ENCODE measurements at places on chromosomes 12 and 14. TPM values are rescaled to one million over a fixed set of nuclear protein-coding genes. Genes with fewer than 3 reads are reported as not detected.
A peak's percentile ranks its signal among the peaks of the same experiment; 100 is the strongest.

The OTX2 gene
- total RNA-seq, result not detected

DNA sequence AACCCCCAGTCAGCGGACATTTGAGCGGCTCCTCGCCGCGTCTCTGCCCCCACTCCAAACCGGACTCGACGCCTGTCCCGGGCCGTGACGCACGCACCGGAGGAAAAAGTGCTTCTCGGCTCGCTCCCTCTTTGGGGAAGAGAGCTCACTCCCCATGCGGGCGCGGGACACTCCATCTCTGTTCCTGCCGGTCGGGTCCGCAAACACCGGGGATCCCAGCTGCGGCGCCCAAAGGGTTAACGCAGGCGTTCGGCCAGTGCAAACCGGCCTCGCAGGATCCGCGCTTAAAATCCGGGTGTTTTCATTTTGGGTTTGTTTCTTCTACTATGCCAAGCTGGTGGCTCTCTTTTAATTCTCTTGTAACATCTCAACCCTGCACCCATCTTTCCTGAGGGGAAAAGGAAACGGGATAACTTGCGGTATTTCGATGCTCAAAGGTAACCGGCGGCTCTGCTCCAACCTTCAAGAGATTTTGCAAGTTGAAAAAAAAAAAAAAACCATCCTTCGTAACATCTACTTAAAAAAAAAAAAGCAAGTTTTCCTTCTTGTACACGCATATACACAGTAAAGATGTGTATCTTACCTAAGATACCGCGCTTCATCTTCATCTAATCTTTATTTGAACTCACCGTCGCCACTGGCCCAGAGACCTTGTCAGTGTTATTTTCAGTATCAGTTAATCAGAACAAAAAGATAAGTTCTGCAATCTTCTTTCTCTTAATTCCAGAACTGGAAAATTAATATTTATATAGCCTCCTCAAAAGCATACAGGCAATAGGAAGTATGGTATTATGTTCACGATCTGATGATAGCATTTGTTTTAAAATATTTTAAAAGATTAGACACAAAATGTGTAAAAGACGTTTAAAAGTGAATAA is 1.6 kb upstream of the ATP2B1 start:
- no peak for DNase-seq

DNA sequence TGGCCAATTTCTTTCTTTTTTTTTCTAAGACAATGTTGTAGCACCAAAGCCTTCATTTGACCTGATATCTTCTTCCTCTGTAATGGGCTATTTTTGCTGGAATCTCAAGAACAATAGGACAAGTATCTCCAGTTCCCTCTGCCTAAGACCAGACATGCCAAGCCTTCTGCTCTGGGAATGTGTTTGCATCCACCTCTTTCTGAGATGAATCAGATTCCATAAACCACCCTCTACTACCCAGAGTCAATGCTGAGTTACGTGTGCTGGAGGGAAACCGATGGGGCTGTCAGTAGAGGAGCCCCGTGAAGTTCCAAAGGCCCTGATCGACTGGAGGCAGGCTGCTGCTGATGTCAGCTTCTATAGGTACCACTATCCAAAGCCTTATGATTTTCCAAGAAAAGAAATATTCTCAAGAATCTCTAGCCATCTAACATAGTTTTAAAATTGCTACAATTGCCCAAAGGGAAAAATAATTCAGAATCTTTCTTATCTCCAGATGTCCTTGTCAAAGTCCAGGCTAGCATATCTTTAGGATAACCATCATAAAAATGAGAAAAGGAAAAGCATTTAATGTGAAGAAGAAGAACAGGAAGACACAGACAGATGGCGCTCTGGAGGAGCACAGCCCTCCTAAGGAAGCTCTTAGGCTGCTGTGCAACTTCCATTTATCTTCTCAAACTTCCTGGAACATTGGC is 101.9 kb downstream of the SLC8A3 start:
- peak; percentile 41 for DNase-seq

The FBLN5 gene
- 77.7 TPM for total RNA-seq

- DNase-seq, result no peak
Observed at GRCh38 chr12:52942066-52942900, 6.6 kb upstream of the KRT18 start.

DNA sequence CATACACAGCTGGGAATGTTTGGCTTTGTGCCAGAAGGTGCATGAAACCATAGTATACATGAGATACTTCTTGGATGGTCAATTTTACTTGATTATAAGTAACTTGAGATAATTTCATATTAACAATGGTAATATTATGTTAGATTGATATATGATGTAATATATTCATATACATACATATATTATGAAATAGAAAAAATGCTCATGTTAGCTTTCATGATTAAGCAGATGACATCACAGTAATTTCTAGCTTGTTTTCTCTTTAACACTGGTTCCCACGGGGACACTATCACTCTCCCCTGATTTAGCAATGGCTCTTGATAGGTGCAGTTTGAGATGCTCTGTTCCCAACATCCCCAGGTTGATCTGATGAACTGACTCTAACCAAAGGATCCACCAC is 35.4 kb upstream of the NTF3 start:
- DNase-seq, result no peak

DNA sequence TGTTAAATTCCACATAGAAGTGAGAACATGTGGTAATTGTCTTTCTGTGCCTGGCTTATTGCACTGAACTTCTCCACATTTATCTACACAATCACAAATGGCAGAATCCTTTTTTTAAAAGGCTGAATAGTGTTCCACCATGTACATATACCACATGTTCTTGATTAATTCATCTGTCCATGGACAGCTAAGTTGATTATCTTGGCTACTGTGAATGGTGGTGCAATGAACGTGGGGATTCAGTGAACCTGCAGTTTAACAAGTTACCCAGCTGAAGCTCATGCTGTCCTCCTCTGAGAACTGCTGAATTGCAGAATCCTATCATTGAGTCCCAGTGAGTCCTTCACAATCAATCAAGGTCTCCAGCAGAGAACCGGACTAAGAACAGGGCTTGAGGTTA is 74.9 kb downstream of the TBK1 start:
- no peak for DNase-seq

The FOXG1 gene
- not detected for total RNA-seq

All from fibroblast of villous mesenchyme (primary cell).